Foreskin melanocyte (primary cell): ENCODE measurements at places on chromosomes 6 and 20.
A peak's percentile ranks its signal among the peaks of the same experiment; 100 is the strongest.

GRCh38 chr20:2364044-2364443, 16.7 kb upstream of the TGM6 start:
- DNase-seq: no peak

DNA sequence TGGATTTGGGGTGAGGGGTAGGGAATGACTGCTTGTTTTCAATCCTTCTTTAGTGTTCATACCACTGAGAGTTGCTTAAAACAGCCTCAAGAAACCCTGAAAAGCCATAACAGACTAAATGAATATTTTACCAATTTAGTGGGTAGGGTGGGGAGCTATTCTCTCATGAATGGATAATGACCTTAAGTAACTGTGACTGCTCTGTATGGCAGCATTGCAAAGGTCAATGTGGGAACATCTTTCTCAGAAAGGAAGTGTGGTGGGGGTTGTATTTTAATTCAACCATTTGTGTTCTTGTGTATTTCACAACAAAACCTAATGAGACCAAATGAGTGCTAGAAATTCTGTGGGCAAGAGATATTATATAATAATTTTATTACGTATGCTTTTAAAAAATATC, 55.7 kb downstream of the PHACTR2 start:
- peak; percentile 61 for DNase-seq

GRCh38 chr6:157381631-157382621, 936 bp downstream of the ZDHHC14 start:
- peak; percentile 22 for DNase-seq

DNA sequence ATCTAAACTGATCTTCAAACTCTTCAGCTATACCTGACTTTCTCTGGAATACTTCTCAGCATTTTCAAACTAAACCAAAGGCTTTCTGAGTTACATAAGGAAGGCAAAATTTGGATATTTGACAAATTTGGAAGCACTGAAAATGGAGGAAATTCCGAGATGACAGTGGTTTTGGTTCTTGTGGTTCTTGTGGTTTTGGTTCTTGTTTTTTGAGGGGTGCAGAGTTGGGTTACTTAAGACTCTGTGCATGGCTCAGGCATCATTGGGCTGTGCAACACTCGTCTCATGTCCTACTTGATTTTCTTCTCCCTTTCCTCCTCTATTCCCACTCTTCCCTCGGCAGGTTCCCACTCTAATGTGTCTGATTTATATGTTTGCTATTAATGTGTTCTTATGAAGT, 78.0 kb downstream of the SLC22A3 start:
- no peak for DNase-seq

DNA sequence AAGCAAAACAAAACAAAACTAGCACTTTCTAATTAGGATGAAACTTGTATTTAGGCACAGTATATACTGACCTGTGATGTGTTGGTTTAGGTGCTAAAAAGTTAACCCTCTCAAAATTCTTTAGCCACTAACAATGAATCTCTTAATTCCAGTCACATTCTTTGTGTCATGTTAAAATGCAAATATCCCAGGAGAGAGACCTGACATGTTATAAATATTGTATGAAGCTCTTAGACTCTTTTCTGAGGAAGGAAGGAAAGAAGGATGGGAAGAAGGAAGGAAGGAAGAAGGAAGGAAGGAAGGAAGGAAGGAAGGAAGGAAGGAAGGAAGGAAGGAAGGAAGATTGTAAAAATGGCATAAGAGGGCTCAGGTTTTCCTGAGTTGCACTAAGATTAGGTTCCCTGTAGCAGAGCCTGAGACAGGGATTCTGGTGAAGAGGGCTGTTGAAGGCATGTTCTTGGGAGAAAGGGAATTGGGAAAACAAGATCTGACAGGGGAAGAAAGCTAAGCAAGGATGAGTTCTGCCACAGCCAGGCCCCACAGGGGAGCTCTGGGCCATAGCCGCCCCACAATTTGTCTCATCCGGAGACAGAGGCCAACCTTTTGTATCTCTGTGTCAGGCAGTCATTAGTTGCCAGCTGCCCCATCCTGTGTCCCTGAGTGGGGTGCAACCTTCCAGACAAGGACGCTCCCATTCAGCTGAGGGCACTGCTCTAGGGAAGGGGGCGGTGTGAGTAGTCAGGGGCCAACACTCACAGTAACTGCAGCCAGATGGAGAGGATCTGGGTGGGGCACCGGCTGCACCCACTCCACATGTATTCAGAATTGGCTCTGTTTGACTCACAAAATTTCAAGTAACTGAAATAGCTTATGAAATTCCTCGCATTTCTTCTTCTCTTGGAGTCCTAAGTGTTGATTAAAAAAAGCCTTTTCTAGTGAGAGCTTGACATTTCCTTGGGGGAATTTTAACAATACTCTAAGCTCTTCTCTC, 189.3 kb upstream of the ARG1 start:
- peak; percentile 33 for DNase-seq

- no peak for DNase-seq
These were observed 215.8 kb downstream of the UTRN start for GRCh38 chr6:144500892-144501291.

DNA sequence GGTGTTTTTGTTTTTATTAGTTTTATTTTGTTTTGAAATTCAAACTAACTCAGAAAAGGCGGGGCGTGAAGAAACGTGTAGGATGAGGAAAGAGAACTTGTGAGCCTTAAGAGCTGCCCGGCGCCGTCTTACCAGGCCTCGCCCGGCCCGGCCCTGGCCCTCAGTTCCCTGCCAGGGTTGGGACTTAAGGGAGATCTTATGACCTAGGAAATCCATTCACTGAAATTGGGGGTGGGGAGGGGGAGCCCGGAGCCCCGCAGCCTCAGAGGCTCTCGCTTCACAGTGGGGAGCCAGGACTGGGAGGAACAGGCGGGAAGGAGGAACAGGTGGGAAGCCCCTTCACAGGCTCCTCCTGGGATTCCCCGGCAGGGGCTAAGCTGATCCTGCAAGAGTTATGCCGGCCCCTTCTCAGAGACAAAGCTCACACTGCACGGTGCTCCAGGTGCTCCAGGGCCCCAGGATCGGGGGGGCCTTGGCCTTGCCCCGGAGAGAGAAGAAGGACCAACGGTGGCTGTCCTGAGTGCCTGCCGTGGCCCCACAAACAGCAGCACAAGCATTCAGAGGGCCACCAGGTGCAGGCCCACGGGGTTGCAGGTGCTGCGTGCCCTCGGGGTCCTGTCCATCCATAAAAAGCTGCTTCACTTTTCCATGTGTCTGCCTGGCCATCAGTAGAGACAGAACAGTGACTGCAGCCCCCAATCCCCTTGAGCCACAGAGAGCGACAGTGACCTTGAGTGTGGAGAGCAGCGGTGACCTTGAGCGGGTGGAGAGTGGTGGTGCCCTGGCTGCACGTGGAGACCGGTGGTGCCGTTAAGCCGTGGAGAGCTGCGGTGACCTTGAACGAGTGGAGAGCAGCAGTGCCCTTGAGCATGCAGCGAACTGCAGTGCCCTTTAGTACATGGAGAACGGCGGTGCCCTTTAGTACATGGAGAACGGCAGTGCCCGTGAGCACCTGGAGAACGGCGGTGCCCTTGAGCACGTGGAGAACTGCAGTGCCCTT, 152.7 kb downstream of the DLL1 start:
- no peak for DNase-seq

- DNase-seq: peak; percentile 89
These were observed 99.6 kb downstream of the PREX1 start for GRCh38 chr20:48728042-48728825.

- DNase-seq: no peak
These were observed 17.5 kb downstream of the DNMT3B start for GRCh38 chr20:32779500-32780211.
